ENCODE measurements at places on chromosomes 6 and 20.

DNA sequence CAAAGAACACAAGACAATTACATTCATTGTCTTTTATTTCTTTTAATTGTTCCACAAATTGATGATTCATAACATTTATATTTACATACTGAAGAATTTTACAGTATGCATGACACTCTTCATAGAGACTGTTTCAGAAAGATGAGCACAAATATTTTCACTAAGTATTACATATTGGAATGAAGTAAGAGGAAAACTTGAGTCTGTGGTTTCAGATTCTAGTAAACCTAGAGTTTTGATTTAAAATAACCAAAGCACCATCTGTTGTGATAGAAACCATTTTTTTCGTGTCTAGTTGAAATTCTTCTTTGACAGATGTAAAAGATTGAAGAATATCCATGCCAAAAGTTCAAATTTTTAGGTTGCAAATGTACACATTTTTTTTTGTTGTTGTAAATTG, 32.1 kb upstream of the OPN5 start:
- no peak for DNase-seq

DNA sequence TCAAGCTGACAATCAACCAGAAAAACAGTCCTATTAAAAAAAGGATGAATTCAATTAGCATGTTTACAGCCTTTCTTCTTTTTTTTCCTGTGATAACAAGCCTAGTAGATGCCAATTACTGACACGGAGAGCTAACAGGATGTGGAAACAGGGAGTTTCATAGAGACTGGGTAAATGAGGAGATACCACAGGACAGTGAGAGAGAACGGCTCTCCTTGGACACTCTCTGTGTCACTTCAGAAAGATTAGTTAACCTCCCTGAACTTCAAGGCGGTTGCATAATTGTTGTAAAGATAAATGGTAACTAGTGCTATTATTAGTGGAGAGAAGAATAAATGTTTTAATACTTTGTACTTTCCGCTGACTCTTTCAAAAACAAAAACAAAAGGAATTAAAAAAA, 14.8 kb downstream of the SLC17A5 start:
- no peak for DNase-seq

DNA sequence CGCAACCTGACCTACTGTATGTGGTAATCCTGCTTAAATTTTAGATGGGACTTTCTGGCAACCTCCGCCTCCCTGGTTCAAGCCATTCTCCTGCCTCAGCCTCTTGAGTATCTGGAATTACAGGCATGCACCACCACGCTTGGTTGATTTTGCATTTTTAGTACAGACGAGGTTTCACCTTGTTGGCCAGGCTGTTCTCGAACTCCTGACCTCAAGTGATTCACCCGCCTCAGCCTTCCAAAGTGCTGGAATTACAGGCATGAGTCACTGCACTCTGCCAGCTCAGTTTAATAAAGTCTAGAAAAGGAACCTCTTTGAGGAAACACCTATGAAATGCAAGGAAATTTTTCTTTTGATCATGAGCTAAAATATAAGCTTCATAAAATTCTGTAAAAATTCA, 9.0 kb upstream of the PLCB4 start:
- DNase-seq = no peak

DNA sequence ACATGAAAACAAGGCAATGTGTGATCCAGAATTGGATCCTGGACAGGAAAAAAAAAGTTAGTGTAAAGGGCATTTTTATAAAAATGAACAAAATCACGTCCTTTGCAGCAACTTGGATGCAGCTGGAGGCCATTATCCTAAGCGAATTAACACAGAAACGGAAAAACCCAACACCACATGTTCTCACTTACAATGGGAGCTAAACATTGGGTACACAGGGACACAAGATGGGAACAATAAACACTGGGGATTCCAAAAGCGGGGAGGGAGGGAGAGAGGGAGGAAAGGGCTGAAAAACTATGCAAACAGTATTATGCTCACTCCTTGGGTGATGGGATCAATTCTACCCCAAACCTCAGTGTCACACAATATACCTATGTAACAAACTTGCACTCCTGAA, 91.4 kb upstream of the BTBD3 start:
- no peak for DNase-seq

DNA sequence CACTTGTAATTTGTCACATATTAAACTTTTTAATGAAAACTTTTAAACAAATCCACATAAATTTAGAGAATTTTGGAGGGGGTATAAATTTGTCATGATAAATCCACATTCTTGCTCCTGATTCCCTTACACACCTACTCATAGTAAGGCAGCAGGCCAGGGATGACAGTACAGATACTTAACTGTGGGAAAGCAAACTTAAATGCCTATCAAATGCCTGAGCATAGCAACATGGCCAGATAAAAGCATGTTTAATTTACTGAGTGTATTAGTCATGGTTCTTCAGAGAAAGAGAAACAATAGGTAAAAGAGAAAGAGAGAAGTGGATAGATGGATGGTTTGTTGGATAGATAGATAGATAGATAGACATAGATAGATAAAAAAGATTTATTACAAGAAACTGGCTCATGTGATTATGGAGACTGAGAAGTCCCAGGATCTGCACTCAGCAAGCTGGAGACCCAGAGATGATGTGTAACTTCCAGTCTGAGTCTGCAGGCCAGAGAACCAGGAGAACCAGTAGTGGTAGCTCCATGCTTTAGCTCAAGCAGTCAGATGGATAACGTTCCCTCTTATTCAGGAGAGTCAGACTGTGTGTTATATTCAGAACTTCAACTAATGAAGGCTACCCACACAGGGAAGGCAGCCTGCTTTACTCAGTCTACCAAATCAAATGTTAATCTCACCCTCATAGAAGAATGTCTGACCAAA, 15.9 kb upstream of the ADGRF1 start:
- no peak for DNase-seq

- DNase-seq = no peak
These were observed 42.3 kb downstream of the CCDC170 start for GRCh38 chr6:151536188-151536479.

- no peak for DNase-seq
These were observed 97.5 kb downstream of the FOXO3 start for GRCh38 chr6:108658174-108658573.

DNA sequence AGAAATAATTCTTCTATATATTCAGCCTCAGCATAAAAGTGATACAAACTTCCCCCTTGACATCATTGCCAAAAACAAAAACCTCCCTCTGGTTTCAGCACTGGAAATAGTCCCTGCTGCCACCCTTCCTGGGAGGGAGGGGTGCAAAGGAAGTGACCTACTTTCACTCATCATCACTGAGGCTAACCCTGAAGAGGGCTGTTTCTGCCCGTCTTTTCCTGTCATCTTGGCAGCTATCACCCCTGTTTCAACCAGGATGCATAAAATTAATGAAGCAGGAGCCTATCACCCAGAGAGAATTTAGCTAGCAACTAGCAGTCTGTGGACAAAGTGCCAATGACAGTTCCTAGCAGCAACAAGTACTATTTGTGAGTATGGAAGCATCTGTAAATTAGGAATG, 397.8 kb downstream of the LAMA2 start:
- DNase-seq = no peak

Data from stimulated activated naive B cell treated with anti-CD40 and anti-IgM and Interleukin-4, amounts not matched to agents 10 μg/mL and 1 μg/mL and 100 μg/mL, for 72 hours (primary cell).